ENCODE measurements at places on chromosomes 6 and 20.

DNA sequence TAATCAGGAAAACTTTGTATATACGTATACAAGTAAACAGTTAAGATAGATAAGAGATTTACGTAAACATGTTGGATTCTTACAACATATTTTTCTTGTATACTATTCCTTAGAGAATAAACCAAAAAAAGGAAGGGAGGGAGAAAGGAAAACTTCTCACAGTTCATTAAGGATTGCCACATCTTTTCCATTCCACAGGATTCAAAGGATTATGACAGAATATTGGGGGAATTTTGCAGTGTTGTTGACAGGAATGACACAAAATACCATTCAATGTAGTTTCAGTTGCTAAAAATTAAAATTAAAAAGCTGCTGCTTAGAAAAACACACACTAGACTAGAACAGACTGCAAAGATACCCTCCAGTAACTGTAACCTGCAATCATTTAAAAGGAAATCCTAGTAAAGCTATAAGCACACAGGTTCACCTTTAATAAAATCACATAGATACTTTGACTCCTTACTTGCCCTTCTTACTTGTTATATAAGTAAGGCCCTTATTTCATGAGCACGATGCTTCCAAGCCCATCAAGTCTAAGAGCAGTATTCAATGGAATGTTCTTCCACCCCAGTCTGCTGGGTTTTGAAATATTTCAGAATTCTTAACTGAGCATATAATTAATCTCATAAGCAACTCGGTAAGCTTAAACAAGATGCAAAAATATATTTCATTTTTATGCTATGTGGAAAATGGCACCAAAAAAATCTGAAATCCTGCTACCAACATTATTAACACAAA lies 107.8 kb downstream of the SMLR1 start:
- DNase-seq = no peak

DNA sequence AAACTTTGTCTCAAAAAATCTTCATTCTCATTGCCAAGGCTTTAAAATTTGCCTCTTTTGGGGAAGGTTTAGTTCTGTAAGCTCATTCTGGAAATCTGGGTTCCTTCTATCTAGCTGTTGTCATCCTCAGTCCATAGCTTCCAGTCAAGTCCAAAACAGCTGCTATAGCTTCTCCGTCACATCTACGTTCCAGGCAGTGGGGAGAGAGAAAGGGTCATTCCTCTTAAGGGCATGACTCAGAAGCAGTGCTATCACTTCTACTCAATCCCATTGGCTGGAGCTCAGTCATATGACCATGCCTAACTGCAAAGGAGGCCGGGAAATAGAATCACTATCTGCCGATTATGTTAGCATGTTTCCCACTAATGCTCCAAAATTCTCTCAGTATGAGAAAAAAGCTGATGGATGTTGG lies 141.4 kb upstream of the PTPN1 start:
- DNase-seq = no peak

DNA sequence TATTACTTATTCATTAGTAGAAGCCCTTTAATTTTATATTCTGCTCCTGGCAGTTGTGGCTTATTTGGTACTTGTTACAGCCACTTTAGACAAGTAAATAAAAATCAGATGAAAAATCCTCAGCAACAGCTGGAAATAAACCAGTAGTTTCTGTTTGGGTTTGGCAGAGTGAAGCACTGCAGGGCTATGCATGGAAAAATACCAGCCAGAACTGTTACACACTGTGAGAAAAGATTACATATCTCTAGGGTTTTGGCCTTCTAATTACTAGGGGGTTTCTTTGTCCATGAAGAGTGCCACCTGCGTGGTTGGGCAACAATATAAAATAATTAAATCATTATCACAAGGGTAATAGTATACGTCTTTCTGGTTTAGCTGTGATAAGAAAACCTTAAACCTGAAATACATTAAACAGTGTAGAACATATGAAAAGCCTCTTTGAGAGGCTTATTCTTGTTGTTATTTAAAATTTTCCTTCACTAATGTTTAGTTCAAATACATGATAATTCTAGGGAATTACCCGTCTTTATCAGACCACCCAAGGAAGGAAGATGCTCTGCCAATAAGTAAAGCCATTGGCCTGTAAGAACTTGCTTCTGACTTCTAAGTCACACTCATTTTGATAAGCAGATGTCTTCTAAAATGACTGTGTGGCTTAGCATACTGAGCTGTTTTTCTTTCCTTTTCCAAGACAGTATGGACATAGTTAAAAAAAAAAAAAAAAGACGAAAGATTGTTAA lies 320.0 kb upstream of the FLRT3 start:
- no peak for DNase-seq

DNA sequence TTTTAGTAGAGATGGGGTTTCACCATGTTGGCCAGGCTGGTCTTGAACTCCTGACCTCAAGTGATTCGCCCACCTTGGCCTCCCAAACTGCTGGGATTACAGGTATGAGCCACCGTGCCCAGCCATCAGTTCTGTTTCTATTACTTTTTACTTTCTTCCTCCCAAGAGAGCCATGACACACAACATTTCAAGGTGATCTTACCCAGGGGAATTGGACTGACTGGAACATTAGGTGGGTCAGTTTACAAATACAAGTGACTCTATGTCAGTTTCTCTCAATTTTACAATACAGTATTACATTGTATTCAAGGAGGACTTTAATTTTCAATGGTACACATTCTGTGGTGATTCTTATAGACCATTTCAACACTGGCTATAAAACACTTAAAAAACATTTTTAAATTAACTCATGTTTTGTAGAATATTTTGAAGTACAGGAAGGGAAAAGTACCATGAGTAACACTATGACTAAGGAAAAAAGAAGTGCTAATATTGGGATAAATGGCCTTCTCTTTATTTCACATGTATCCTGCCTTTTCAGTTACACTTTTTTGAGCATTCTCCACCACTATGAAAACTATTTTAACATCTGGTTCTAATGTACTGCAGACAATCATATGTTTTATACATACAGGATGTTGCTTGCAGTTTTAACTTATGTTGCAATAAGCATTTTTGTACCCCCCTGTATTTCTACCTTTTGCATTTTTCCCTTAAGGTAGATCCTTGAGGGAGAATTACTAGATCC lies 8.4 kb downstream of the TPBG start:
- no peak for DNase-seq

DNA sequence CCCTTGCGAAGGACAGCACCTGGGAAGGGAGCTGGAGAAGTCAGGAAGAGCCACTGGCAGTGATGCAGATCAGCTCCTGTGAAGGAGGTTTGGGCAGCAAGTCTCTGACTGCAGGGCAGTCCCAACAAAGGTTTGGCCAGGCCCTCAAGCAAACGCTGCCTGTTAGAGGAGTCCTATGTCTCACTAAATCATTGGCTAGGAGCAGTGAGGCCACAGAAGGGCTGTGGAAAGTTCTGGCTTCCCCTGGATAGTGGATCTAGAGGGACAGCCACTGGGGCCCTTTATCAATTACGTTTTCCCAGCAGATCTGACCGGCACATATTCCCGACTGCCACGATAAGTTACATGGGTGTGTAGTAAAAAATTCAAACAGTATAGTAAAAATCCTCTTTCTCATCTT lies 2.5 kb downstream of the TTPAL start:
- no peak for DNase-seq

GRCh38 chr20:3995749-3996320 lies 19.5 kb downstream of the RNF24 start:
- no peak for DNase-seq

DNA sequence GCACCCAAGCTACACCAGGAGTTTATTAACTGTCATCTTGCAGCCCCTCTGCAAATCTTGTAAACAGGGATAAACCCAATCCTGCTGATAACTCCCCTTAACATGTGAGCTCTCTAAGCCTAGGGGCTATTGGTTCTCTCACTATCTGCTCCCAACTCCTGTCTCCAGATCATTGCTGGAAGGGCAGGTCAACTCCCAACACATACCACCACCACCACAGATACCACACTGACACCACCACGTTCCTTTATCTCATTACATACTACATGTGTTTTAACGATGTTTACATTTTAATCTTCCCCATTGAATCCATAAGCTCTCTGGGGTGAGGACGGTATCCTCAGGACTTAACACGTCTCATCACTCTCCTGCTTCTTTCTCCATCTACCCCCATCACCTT lies 51.8 kb downstream of the SIM1 start:
- DNase-seq = no peak
